Cardiac atrium fibroblast (primary cell): ENCODE measurements at places on chromosomes 7 and 10. TPM values are rescaled to one million over a fixed set of nuclear protein-coding genes. Genes with fewer than 3 reads are reported as not detected.

ABCA13 gene
- total RNA-seq = not detected in 2 replicates

NYAP1 gene
- total RNA-seq = 2.4 and 7.0 TPM in 2 replicates

OR2A12 gene
- not detected in 2 replicates for total RNA-seq

PWWP2B gene
- 4.7 and 6.5 TPM in 2 replicates for total RNA-seq

PSAP gene
- 878 and 914 TPM in 2 replicates for total RNA-seq

DOCK4 gene
- total RNA-seq = 5.2 and 12.8 TPM in 2 replicates

HOXA11 gene
- not detected in 2 replicates for total RNA-seq

LDB1 gene
- 25.1 and 29.8 TPM in 2 replicates for total RNA-seq

GET4 gene
- total RNA-seq = 12.6 and 21.2 TPM in 2 replicates

ADIRF gene
- total RNA-seq = 10.7 and 13.5 TPM in 2 replicates

RASSF4 gene
- total RNA-seq = 15.3 and 18.6 TPM in 2 replicates

SPDYE1 gene
- total RNA-seq = not detected in 2 replicates

FAM107B gene
- 7.9 and 15.3 TPM in 2 replicates for total RNA-seq

HYAL4 gene
- 0.16 TPM in 1 of 2 replicates, not detected in the other for total RNA-seq

ACTA2 gene
- 466 and 649 TPM in 2 replicates for total RNA-seq

HOGA1 gene
- total RNA-seq = 0.72 TPM in 1 of 2 replicates, not detected in the other

CPA2 gene
- total RNA-seq = not detected in 2 replicates

WNT2 gene
- total RNA-seq = not detected in 2 replicates

MRC1 gene
- under 0.01 TPM in 1 of 2 replicates, not detected in the other for total RNA-seq

SYT15B gene
- total RNA-seq = under 0.01 and 0.16 TPM in 2 replicates

CYP3A4 gene
- not detected in 2 replicates for total RNA-seq

GSDME gene
- total RNA-seq = 14.9 and 26.5 TPM in 2 replicates
